ENCODE measurements at places on chromosomes 7 and 10.

DNA sequence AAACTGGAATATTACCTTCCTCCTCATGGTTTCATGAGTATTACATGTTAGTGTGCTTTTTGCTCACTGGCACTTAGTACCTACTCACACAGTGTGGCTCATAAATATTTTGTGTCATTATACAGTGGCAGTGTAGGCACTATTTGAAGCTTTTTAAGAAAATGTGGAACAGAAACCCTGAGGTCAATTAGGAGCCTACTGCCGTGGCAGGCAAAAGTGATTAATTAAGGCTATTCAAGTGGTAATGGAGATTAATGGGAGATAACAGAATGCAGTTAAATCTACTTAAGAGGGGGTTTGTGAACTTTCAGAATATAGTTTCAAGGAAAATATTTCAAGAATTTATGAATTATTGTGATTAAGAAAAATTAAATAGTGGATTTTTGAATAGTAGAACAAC, 277.6 kb downstream of the HGF start:
- DNase-seq = no peak

GRCh38 chr7:126856691-126857291, 395.9 kb downstream of the GRM8 start:
- no peak for DNase-seq

DNA sequence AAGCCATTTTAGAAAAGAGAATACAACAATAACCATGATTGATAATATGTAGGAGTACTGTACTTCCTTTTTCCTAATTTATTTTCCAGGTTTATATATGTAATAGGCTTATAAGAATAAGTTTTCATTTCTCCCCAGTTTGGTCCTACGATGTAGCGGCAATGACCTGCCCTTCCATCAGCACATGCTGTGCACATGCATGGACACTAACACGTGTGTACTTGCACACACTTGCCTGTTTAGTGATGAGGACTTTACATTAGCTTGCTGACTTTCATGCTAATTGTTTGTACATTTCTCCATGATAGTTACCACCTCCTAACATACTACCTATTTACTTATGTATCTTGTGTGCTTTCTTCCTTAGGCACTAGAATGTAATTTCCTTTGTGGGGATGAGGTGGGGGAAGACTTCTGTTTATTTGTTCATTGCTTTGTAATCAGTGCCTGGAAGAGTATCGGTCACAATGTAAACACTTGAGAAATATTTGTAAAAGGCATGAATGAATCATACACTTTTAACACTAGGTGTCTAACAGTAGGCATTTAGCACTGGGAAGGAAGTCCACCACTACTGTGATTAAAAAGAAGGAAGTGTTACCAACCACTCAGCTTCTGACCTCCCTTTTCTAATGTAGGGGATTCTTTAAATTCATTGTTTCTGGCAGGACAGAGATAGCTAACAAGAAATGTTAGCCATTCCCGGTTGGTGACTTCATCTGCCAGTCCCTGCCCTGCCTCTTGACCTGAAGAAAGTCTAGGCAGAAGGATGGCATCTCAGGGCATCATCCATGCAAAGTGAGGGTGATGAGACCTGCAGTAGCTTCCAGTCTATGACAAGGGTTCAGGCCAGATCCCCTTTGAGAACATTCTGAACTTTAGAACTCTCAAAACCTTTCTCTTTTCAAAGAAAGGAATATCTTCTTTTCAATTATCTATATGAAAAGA, 120.2 kb upstream of the RAB18 start:
- DNase-seq = no peak

DNA sequence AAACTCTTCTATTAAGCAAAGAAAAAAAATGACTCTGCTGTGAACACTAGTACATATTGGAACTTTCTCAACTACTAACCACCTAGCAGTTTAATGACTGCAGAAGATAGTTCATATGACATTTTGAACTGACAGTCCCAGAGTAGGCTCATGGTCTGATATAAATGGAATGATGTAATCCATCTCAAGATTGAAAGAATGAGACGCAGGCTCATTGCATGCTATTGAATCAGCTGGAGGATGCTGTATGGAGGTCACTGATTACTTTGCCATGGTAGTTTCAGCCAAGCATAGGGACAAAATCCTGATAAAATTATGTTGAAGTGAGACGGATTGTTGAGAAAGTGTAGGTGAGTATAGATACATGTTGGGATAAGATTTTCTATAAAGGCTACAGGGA, 217.6 kb upstream of the SEMA3E start:
- DNase-seq = no peak

DNA sequence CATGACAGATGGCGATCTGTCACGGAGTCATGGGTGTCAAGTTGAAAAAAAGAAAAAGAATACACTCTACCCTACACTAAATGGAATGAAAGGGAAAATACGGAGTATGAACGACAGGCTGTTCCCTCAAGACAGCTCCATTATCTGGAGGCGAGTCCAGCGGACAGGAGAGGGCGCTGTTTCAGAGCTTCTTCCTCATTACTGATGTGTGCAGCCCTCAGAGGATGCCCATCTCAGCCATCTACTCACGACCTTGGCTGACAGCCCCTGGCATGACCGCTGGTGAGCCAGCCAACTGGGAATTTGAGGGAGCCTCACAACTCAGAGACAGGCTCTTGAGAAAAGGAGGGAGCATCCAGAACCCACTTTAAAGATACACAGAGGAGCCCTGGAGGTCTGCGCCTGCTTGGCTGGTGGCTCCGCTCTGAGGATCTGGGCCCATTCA, 49.6 kb upstream of the SMNDC1 start:
- peak; percentile 62 for DNase-seq

- no peak for DNase-seq
Measured at GRCh38 chr10:86334488-86335085, 32.0 kb downstream of the GRID1 start.

DNA sequence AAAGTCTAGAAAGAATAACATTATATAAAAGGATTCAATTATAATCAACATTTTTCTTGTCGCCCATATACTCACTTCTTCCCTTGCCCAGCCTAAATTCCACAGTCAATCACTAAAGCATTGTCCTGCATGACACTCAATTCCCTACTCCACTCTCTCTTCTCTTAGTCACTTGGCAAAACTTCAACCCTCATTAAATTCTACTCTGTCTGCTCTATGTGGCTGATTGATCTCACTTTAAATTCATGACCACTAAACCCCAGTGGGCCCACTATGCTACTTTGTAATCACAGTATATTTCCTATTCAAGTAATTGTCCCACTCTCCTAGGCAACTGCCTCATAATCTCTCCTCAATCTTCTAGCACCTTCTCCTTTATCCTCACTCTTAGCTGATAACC, 54.1 kb downstream of the MTERF1 start:
- DNase-seq = no peak

DNA sequence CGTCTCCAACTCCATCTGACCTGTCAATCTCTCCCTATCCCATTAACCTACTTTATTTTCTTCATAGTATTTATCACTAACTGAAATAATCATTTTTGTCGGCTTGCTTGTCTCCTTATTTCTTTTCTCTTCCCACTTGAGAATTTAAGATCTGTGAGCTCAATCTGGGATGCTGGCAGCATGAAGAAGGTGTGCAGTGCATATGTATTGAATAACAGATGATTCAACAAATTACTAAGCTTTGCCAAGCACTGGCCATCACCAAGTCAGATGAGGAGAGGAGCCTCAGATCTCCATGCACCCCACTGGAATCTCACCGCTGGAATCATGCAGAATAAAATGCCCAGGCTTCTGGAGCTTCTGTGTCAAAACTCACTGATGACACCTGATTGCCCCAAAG, 47.6 kb upstream of the PPP1R3C start:
- no peak for DNase-seq

- DNase-seq = no peak
Measured at GRCh38 chr7:132977234-132977633, 104.7 kb downstream of the CHCHD3 start.

DNA sequence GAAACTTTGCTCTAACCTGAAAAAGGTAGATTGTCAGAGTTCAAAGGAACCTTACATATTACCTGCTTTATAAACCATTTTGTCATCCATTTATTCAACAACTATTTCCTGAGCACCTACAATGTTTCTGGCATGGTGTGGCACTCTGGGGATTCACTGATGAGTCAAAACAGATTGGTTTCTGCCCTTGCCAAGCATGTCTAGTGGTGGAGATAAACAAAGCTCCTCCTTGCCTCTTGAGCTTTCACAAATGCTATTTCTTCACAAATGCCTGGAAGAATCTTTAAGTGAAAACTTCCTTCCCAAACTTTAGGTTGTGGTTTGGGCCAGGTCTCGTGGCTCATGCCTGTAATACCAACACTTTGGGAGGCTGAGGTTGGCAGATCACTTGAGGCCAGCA, 85.1 kb upstream of the RELN start:
- no peak for DNase-seq

GRCh38 chr7:70698219-70698832, 433.6 kb upstream of the GALNT17 start:
- peak; percentile 43 for DNase-seq

DNA sequence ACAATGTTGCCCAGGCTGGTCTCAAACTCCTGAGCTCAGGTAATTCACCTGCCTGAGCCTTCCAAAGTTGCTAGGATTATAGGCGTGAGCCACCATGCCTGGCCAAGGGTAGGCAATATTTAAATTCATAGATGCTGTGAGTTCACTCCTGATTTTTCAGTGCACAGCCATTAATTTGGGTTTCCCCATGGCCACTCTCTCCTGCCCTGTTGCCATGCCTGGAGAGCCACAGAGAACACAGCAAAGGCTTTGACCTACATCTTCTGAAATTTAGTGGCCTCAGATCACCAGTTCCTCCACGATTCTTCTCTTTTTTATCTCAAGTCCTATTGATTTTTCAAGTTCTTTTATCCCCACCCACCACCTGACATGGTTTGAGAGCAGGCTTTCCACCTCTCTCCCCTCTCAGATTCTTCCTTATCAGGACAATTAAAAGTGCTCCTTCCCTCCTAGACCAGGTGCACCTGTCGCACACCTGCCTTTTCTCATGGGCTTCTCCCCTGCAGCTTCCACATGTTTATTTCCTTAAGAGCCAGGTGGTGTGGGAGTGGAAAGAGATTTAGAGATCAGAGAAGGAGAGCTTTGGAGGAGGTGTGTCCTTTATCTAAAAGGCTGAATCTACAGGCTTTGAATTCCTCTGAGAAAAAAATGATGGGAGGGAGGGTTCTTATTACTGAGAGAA, 123.8 kb downstream of the ADRA2A start:
- no peak for DNase-seq

DNA sequence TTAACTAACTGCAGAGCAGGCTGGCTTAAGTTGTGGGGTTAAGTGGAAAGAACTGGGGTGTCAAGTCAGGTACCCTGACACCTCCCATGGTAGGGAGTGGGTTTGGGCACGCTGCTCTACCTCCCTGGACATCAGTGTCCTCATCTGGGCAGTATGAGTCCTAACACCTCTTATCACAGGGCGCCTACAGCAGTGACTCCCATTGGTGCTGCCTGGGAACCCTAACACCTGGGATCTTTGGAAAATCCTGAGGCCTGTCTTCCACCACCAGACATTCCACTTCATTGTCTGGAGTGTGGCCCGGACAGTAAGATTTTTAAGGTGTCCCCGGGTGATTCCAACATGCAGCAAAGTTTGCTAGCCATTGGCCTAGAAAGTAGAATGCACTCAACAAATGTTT, 239.1 kb downstream of the SKAP2 start:
- no peak for DNase-seq

DNA sequence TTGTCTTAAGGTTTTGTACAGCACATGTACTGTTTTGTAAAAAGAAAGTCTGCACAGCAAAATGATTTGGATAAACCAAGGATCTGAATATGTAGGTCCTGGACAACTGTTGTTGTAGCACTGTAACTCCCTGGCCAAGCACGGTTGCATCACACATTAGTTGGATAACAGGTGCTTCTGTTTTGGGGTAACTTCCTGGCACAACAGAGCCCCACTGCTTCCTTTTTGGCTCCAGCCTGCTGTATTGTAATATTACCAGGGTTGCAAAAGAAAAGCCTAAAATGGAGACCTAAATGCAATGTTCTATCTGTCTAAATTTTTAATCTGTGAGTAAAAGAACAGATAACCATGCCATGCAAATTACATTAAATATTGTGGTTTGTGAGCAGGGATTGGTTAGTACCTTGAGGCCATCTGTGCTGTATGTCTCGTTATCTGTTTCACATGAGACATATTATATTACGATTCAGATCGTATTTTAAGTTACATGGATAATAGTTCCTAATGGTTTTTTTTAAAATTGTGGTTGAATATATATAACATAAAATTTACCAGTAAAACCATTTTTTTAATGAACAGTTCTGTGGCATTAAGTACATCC, 27.5 kb upstream of the WAC start:
- no peak for DNase-seq

- no peak for DNase-seq
Measured at GRCh38 chr7:1080252-1080920, 7.5 kb upstream of the GPER1 start.

GRCh38 chr7:94307399-94308048, 87.2 kb upstream of the COL1A2 start:
- DNase-seq = no peak

GRCh38 chr7:43735403-43735801, 6.1 kb upstream of the COA1 start:
- DNase-seq = no peak

GRCh38 chr7:68601826-68602225, 996.4 kb upstream of the AUTS2 start:
- no peak for DNase-seq

DNA sequence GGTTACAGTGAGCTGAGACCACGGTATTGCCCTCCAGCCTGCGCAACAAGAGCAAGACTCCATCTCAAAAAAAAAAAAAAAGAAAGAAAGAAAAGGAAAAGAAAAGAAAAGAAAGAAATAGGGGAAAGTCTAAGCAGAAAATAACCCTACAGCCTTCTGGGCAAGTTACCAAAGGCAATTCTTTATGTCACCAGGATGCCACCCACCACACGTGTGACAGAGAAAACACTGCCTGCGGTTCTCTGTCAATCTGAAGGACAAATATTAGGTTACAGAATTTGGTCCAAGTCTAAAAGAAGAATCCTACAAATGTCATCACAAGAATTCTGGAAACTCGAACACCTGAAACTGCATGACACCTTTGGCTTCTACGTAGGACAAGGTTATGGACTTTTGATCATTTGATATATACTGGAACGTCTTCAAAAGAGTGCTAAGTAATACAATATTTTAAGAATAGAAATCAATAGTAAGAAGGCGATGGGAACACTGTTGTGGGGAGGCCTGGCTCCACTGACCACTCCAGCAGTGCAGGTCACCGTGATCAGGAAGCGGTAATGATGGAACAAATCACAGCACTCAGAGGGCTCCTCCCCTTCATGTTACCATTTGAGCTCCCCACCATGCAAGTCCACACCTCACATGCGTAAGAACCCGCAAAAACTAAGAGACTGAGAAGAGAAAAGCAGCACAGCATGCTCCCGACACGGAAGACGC, 75.8 kb downstream of the MAD1L1 start:
- DNase-seq = no peak

GRCh38 chr10:96501985-96502384, 11.7 kb downstream of the TLL2 start:
- DNase-seq = no peak

- DNase-seq = no peak
Measured at GRCh38 chr7:55343002-55343781, 21.9 kb upstream of the LANCL2 start.

DNA sequence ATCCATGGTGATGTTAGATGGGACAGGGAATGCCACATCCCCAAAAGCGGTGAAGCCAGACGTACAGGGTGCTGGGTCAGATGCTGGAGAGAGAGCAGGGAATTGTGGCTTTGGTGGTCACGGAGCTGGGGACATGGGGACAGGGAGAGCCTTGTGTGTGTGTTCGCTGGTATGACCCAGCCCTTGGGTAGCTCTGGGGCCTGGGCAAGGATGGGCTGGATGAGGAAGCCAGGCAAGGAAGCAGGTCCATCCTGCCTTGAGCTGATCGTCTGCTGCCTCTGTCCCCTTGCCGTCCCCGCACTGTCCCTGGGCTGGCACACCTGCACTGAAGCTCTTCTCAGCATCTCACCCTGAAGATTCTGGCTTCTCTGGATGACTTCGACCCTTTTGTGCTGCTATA, 15.4 kb upstream of the CLDN4 start:
- no peak for DNase-seq
